ENCODE measurements at places on chromosomes 4 and X.

DNA sequence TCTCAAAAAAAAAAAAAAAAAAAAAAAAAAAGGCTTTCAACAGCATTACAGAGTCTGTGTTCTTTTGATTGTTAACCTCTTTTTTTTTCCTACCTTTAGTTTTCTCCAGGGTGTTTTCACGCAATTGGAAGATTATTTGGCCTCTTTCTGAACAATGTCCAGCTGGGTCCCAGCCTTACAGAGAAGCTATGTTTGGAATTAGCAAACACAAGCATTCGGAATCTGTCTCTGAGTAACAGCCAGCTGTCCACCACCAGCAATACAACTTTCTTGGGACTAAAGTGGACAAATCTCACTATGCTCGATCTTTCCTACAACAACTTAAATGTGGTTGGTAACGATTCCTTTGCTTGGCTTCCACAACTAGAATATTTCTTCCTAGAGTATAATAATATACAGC lies 13.3 kb downstream of the TLR3 start:
- DNase-seq = no peak

- no peak for DNase-seq
Measured at GRCh38 chr4:10095296-10095991, 21.2 kb downstream of the WDR1 start.

- DNase-seq = no peak
Measured at GRCh38 chrX:102712216-102712966, at the start of gene GPRASP2. TSS of gene GPRASP2 (plus strand) at chrX:102712448. CDS start at chrX:102714870, 2,422 bp downstream.

DNA sequence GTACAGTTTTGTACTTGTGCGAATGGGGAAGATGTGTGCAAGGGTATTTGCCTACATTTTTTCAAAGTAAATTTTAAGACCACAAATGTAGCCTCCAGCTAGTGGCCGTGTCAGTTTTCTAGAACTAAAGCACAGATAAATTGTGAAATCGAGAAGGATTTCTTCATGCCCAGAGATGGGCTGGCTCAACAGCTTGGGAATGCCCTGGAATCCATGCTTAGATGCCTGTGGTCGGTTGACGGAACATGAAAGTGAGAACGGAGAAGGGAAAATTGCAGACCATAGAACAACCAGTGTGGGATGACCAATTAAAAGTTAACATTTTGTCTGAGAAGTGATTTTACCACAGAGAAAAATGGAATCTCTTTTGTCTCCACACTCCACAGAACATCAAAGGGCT lies 73.2 kb upstream of the VCX2 start:
- no peak for DNase-seq

Data from dorsolateral prefrontal cortex (tissue), 122 donors.